ENCODE measurements at places on chromosomes 1 and 21. TPM values are rescaled to one million over a fixed set of nuclear protein-coding genes. Genes with fewer than 3 reads are reported as not detected.

LAX1 gene
- total RNA-seq = not detected

GRCh38 chr1:86339906-86340305, 56.2 kb downstream of the ODF2L start:
- no peak for DNase-seq

- no peak for DNase-seq
Measured at GRCh38 chr1:151368393-151369301, 3.9 kb downstream of the SELENBP1 start.

GRCh38 chr1:56180520-56181190, 398.7 kb downstream of the PLPP3 start:
- no peak for DNase-seq

DNA sequence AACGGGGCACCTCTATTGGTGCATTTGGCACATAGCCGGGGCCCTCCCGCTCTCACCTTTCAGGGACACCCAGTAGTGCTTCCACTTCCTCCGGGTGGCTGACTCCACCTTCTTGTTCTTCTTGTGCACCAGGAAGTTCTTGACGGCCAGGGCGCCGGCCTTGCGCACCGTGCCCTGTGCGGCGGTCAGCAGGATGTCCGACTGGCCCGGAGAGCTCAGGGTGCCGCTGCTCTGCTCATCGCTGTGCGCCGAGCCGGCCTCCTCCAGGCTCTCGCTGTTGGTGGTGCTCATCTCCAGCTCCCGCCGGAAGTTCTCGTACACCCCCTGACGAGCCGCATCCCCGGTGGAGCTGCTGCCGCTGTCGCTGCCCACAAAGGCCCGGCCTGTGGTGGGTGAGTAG, 92.4 kb downstream of the TIAM1 start:
- no peak for DNase-seq

- no peak for DNase-seq
Measured at GRCh38 chr1:18486195-18486594, 5.5 kb downstream of the KLHDC7A start.

- no peak for DNase-seq
Measured at GRCh38 chr1:151512326-151512725, 1.1 kb downstream of the CGN start.

GRCh38 chr1:205456868-205457745, 1.3 kb upstream of the BLACAT1 start:
- no peak for DNase-seq

- peak; percentile 83 for DNase-seq
Measured at GRCh38 chr21:44405948-44406872, 49.1 kb upstream of the LRRC3 start.

SIM2 gene
- 1.5 TPM for total RNA-seq

DNA sequence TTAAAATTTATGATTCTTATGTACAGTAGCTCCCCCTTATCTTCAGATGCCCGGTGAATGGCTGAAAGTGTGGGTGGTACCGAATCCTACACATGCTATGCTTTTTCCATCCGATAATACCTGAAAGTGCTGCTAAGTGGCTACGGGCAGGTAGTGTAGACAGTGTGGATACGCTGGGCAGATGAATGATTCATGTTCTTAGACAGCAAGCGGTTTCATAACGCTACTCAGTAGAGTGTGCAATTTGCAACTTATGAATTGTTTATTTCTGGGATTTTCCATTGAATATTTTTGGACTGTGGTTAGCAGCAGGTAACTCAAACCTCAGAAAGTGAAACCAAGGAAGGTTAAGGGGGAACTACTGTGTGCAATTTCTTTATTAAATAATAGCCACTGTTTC, 7.5 kb downstream of the PCP4 start:
- DNase-seq = no peak

GRCh38 chr1:116483481-116484309, 87.1 kb downstream of the CD58 start:
- DNase-seq = no peak

GRCh38 chr1:99497690-99498089, 148.2 kb upstream of the PALMD start:
- DNase-seq = no peak

DISC1 gene
- 16.0 TPM for total RNA-seq

SHC1 gene
- total RNA-seq = 219 TPM

- peak; percentile 36 for DNase-seq
Measured at GRCh38 chr1:180909005-180909414, 3.7 kb upstream of the KIAA1614 start.

- DNase-seq = no peak
Measured at GRCh38 chr1:185741551-185741950, 7.4 kb downstream of the HMCN1 start.

DNA sequence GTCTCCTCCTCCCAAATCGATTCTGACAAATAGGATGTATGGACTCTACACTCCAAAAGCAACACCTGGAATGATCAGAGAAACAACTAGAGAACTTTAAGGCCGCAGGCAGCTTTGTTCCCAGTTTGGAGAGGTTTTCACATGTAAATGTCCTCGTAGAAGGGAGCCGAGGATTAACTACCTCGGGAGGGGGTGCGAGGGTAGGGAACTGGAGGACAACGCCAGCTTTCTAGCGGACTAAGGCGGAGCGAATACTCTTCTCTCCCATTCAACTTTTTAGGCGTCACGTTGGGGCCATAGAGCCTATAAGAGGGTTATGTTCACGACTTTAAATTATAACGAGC, 1.2 kb downstream of the SCAF4 start:
- no peak for DNase-seq

GRCh38 chr1:208409176-208409575, 165.0 kb upstream of the PLXNA2 start:
- no peak for DNase-seq

DNA sequence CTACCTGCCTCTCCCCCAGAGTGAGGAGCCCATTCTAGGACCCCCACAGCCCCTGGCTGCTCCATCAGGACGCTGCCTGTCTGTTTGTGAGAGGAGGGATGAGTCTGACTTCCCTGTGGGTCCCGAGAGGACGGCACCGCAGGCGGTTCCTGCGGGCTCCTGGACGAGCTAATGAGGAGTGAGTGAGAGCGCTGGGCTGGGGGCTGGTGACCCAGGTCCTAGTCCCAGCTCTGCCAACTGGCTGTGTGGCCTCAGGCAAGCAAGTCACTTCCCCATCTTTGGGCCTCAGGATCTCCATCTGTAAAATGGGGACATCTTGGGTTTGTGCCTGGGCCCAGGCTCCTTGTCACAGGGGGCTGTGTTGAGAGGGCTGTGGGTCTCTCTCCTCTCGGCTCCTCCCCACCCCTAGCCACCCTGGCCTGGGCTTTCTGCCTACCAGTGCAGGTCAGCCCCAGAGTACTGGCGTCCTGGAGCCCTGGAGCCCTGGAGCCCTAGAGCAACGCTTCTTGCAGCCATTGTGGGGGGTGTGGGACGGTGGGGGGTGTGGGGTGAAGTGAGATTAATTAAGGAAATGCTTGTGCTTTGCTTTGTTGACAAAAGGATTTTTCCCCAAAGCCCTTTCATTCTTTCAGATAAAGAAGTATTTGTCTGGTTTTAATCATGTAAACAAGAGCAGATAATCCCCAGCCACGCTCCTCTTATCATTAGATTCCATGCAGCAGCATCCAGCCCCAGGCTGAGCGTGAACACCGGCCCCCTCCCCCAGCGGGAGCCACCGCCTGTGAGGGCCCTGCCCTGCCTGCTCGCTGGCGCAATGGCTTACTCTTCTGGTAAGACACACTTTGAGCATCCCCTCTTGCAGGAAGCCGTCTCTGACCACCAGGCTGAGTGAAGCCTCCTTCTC, 26.8 kb downstream of the SLC1A7 start:
- no peak for DNase-seq

GRCh38 chr1:194068446-194069167, 882.2 kb upstream of the B3GALT2 start:
- DNase-seq = no peak

KRTAP10-10 gene
- total RNA-seq = not detected

DNA sequence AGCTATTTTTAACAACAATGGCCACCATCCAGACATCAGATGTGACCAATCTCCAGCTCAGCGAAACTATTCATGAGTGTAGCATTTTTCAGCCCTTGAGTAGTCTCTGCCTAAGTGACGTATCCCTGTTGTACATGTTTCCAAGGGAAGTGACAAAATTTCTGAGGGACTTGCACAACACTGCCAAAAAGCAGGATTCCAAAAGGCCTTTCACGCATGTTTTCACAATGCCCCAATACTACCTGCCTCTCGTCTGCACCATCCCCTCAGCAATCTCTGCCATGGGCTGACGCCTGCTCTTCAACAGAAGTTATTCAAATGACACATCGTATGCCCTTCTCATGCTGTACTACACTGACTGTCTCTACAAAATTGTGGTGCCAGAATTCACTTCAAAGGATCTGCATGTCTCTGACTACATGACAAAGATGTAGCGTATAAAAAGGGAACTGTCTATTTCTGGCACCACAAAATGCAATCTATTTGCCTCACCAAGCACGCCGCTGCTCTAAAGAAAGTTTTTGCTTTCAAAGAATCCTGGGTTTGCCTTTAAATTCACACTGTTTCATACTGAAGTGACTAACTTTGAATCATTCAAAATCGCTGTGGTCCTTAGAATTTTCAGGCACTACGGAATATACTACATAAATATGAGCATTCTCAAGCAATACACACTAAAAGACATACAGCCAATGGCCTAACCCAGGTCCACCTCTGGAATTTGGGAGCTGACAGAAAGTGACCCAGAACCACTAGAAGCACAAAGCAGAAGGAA, 32.9 kb downstream of the JAK1 start:
- DNase-seq = no peak

BOLA1 gene
- 12.9 TPM for total RNA-seq

DNA sequence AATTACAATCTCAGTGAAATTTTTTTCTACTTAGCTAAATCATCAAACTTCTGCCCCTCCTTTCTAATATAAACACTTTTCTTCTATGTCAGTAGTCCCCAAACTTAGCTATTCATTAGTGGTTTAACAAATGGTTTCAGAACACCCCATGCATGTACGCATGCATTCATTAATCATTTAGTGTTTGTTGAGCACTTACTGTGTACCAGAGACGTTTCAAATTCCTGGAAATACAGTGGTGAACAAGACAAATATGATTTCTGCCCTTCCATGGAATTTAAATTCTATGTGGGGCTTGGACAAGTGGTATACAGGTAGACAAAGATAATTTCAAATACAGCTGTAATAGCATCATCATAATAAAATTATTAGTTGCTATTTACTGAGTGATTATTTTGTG, 1.5 kb downstream of the ZBTB40 start:
- no peak for DNase-seq

LHX4 gene
- 0.70 TPM for total RNA-seq

DNA sequence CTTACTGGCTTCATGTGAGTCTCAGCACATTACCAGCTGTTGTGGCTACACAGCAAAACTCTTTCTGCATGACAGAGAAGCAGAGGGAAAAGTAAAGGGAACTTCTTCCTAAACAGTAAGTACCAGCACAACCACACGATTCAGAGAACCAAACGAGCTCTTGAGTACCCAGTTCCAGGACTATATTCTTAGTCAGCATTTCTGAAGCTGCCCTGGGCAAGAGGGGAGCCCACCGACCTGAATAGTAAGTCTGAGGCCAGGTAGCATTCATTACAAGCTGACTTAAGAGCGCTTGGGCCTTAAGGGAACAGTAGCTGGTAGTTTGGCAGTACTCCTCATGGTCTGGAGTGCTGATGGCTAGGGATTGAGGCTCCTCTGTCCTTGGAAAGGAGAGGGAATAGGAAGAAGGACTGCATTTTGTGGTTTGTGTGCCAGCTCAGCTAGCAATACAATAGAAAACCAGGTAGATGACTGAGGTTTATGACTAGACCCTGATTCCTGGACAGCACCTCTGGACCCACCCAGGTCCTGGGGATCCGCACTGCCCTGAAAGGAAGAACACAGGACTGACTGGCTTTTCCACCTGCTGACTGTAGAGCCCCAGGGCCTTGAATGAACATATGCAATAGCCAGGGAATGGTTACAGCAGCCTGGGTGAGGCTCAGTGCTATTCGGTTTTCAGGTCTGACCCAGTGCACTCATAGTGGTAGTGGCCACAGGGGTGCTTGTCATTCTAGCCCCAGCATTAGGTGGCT, 396.8 kb upstream of the PRMT6 start:
- DNase-seq = no peak

GRCh38 chr1:116334868-116335635, 38.0 kb upstream of the ATP1A1 start:
- no peak for DNase-seq

IBA57 gene
- 8.1 TPM for total RNA-seq
